Activated T-helper 2 cell treated with anti-CD3 and anti-CD28 coated beads, Interferon-gamma antibody, Interleukin-2, Interleukin-4, amounts not matched to agents 10 μg/mL and 5 μg/mL and 100 μg/mL, durations not matched to agents 14 hours and 24 hours and 36 hours (primary cell): ENCODE measurements at places on chromosomes 3 and 15. TPM values are rescaled to one million over a fixed set of nuclear protein-coding genes. Genes with fewer than 3 reads are reported as not detected.

DNA sequence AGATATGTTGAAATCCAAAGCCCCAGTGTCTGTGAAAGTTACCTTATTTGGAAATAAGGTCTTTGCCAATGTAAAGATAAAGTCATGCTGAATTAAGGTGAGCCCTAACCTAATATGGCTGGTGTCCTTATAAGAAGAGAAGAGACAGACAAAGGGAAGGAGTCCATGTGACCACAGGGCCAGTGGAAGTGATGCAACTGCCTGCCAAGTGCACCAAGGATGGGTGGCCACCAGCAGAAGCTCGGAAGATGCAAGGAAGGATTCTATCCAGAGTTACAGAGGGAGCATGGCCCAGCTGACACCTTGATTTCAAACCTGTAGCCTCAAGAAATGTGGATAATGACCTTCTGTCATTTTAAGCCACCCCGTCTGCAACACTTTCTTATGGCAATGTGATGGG is 35.3 kb upstream of the PGPEP1L start:
- DNase-seq = no peak
- no peak overlapping the region for H3K4me3 ChIP-seq
- H3K36me3 ChIP-seq = no peaks in the 10 kb centered on the region
- H3K27me3 ChIP-seq = peaks cover 31% of the 10 kb centered on the region

GRCh38 chr15:65981837-65982626 is 112.7 kb downstream of the RAB11A start:
- no peak overlapping the region for H3K27ac ChIP-seq
- no peaks in the 10 kb centered on the region for H3K4me1 ChIP-seq
- H3K27me3 ChIP-seq = peaks cover 36% of the 10 kb centered on the region
- DNase-seq = no peak
- no peaks in the 10 kb centered on the region for H3K36me3 ChIP-seq

- H3K36me3 ChIP-seq = no peaks in the 10 kb centered on the region
- H3K4me3 ChIP-seq = no peak overlapping the region
- no peak for DNase-seq
- H3K27me3 ChIP-seq = peaks cover 4% of the 10 kb centered on the region
- H3K27ac ChIP-seq = no peak overlapping the region
- H3K4me1 ChIP-seq = no peaks in the 10 kb centered on the region
Measured at GRCh38 chr3:23659274-23659673, 146.5 kb upstream of the UBE2E1 start.

DNA sequence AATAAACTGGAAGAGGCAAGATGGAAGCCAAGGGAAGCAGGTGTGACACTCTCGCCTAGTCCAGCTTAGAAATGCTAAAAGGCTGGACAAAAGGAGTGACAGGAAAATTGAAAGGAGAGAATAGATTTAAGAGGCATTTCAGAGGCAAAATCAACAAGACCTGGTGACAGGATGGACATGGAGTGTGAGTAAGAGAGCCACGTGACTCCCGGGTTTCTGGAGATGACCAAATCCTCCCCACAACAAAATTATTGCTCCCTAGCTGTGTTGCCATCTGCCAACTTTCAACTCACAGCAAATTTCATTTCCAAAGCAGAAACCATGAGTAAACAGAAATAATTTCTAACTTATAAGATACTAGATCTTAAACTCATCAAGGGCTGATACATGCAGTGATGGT is 52.6 kb downstream of the MTHFS start:
- no peak overlapping the region for H3K27ac ChIP-seq
- H3K4me1 ChIP-seq = no peaks in the 10 kb centered on the region

DNA sequence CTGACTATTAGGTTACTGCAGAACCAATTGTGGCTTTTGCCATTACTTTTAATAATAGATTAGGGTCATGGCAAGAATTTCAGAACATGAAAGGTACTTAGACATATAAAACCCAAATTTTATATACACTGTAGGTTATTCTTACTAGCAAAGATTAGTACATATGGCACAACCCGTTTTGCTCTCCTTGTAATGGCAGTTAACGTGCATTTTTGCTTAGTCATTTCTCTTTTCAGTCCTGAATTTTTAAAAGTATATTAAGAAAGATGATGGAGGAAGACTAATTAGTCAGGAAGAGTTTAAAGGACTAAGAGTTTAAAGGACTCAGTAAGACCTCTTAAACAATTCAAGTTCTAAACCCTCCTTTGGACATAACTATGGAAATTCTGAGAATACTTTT is 114.0 kb downstream of the PEAK1 start:
- H3K4me1 ChIP-seq = peaks cover 5% of the 10 kb centered on the region
- no peaks in the 10 kb centered on the region for H3K36me3 ChIP-seq
- H3K27me3 ChIP-seq = peaks cover 8% of the 10 kb centered on the region
- no peak overlapping the region for H3K4me3 ChIP-seq

DNA sequence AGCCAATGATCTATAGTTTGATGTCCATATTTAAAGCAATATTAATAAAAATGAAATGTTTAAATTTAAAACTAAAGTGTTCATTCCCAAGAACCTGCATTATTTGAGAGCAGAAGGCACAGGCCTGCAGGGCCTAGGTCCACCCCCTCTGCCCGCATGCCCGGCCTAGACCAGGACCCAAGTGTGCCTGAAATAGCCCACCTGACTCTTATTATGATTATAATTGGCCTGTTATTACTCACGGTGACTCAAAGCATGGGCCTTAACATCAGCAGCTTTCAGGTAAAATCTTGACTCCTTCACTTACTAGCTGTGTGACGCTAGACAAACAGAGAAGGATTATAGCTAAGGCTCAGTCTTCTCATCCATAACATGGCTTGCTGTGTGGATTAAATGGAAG is 128.8 kb downstream of the PLCL2 start:
- H3K27me3 ChIP-seq = no peaks in the 10 kb centered on the region
- H3K27ac ChIP-seq = no peak overlapping the region
- H3K4me1 ChIP-seq = peaks cover 3% of the 10 kb centered on the region
- DNase-seq = no peak

- H3K27ac ChIP-seq = peak overlapping the region; percentile 94
- no peak for DNase-seq
- peak overlapping the region; percentile 48 for H3K4me3 ChIP-seq
- peaks cover 52% of the 10 kb centered on the region for H3K4me1 ChIP-seq
- no peaks in the 10 kb centered on the region for H3K27me3 ChIP-seq
Measured at GRCh38 chr3:15309662-15310335, 22.6 kb downstream of the SH3BP5 start.

GRCh38 chr3:82509951-82510603 is 748.6 kb upstream of the GBE1 start:
- H3K36me3 ChIP-seq = no peaks in the 10 kb centered on the region
- H3K4me3 ChIP-seq = no peak overlapping the region
- no peak for DNase-seq

DNA sequence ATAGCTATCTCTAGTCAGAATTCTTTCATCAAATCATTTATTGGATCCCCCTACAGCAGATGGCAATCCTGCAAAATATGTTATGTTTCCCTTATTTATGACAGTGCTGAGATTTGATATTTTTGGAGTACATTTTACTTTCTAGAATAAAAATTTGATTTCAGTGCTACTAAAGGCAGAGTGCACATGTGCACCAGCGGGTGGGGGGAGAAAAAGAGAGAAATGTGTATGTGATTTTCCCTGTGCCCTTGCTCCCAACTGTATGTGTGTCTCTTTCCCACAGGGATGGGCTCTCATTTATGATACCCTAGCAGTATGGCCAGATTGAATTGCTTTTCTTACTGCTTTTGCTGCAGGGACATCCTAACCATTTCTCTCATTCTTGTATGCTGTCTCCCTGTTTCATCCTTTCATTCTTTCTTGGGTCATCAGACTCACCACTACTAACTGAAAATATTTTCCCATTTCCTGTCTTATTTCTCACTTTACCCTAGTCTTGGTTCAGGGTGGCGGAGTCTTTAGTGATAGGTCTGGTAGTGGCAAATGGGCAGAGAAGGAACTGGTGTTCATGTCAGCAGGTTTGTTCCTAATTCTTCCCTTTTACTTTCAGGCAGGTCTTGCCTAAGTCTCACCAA is 140.7 kb downstream of the TCF12 start:
- peaks cover 21% of the 10 kb centered on the region for H3K4me1 ChIP-seq
- no peak overlapping the region for H3K27ac ChIP-seq
- DNase-seq = no peak
- H3K36me3 ChIP-seq = peaks cover 5% of the 10 kb centered on the region
- H3K27me3 ChIP-seq = no peaks in the 10 kb centered on the region

- no peak for DNase-seq
- H3K36me3 ChIP-seq = no peaks in the 10 kb centered on the region
- H3K27ac ChIP-seq = no peak overlapping the region
- H3K4me1 ChIP-seq = no peaks in the 10 kb centered on the region
- peaks cover 3% of the 10 kb centered on the region for H3K27me3 ChIP-seq
Measured at GRCh38 chr3:131806736-131807135, 228.1 kb downstream of the CPNE4 start.

GRCh38 chr15:70185251-70185711 is 87.6 kb upstream of the TLE3 start:
- no peaks in the 10 kb centered on the region for H3K36me3 ChIP-seq
- H3K4me1 ChIP-seq = no peaks in the 10 kb centered on the region

- H3K27me3 ChIP-seq = no peaks in the 10 kb centered on the region
- peaks cover 7% of the 10 kb centered on the region for H3K36me3 ChIP-seq
- no peak for DNase-seq
- H3K27ac ChIP-seq = no peak overlapping the region
- H3K4me3 ChIP-seq = no peak overlapping the region
Measured at GRCh38 chr3:136612512-136612911, 139.7 kb downstream of the STAG1 start.

GRCh38 chr3:149771652-149772271 is 19.5 kb upstream of the COMMD2 start:
- no peak overlapping the region for H3K27ac ChIP-seq
- H3K4me3 ChIP-seq = no peak overlapping the region
- DNase-seq = no peak
- H3K27me3 ChIP-seq = peaks cover 17% of the 10 kb centered on the region

GRCh38 chr3:29978036-29978435 is 628.4 kb upstream of the TGFBR2 start:
- peaks cover 5% of the 10 kb centered on the region for H3K27me3 ChIP-seq
- H3K4me1 ChIP-seq = no peaks in the 10 kb centered on the region
- no peak overlapping the region for H3K27ac ChIP-seq

GRCh38 chr3:7015683-7016440 is 154.9 kb downstream of the GRM7 start:
- no peak overlapping the region for H3K4me3 ChIP-seq
- no peak overlapping the region for H3K27ac ChIP-seq
- no peaks in the 10 kb centered on the region for H3K4me1 ChIP-seq
- no peak for DNase-seq

DNA sequence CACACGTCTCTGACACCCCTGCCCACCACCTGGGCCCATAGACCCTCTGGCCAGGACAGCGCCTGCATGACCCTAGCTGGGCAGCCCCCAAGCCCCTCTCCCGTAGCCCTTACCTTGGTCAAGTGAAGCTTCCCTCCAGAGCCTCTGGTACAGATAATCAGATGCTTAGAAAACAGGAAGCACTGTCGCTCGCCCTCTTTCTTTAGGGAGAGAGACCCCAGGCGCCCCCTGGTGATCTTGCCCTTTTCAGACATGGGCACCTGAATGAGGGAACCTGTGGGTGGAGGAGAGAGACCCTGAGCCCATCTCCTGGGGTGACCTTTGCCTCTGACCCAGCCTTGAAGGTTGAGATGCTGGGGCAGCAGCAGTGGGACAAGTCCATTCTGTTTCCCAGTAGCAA is 65.4 kb downstream of the RASGRF1 start:
- H3K27me3 ChIP-seq = no peaks in the 10 kb centered on the region
- no peaks in the 10 kb centered on the region for H3K4me1 ChIP-seq
- DNase-seq = no peak
- H3K27ac ChIP-seq = no peak overlapping the region
- no peak overlapping the region for H3K4me3 ChIP-seq
- H3K36me3 ChIP-seq = no peaks in the 10 kb centered on the region

- peaks cover 44% of the 10 kb centered on the region for H3K36me3 ChIP-seq
- H3K4me3 ChIP-seq = no peak overlapping the region
- DNase-seq = no peak
- no peaks in the 10 kb centered on the region for H3K27me3 ChIP-seq
- H3K4me1 ChIP-seq = peaks cover 38% of the 10 kb centered on the region
- no peak overlapping the region for H3K27ac ChIP-seq
Measured at GRCh38 chr3:136858381-136858780, 3.6 kb upstream of the NCK1 start.

DNA sequence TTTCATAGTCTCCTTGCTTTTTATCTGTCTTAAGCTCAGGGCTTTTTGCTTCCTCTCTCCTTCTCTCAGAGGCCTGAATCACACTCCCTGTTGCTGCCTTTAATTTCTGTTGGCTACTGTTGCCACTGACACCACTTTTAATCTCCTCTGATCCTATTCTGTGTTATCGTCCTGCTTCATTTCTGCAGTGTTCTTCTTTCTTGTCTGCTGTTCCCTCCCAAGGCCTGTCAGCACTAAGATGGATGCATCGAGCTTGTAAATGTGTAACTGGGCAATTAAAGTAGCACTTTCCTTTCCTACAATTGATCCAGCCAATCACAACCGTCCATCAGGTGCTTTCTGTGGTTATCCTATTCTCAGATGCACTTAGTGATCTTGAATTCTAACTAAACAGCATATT is 71.3 kb upstream of the VEPH1 start:
- peaks cover 5% of the 10 kb centered on the region for H3K27me3 ChIP-seq
- no peak for DNase-seq
- H3K27ac ChIP-seq = no peak overlapping the region
- no peak overlapping the region for H3K4me3 ChIP-seq
- H3K4me1 ChIP-seq = peaks cover 4% of the 10 kb centered on the region

ST3GAL6 gene
- 0.05 and 0.44 TPM in 2 replicates for total RNA-seq

GOLGA6B gene
- not detected in 2 replicates for total RNA-seq

GOLGA6L22 gene
- total RNA-seq = not detected in 2 replicates

GRIP2 gene
- total RNA-seq = not detected in 2 replicates

FETUB gene
- total RNA-seq = not detected in 2 replicates

SAXO2 gene
- total RNA-seq = 0.51 TPM in 1 of 2 replicates, not detected in the other

MYO5C gene
- 0.32 and 0.64 TPM in 2 replicates for total RNA-seq

SUSD5 gene
- not detected in 2 replicates for total RNA-seq
